ENCODE measurements at places on chromosomes 16 and 17. TPM values are rescaled to one million over a fixed set of nuclear protein-coding genes. Genes with fewer than 3 reads are reported as not detected.

Gene KRT13
- total RNA-seq: not detected

Gene RUNDC3A
- total RNA-seq: 282 TPM

Gene TSPOAP1
- total RNA-seq: 39.7 TPM

Gene RANBP10
- total RNA-seq: 32.0 TPM

Gene DVL2
- 79.1 TPM for total RNA-seq

Gene TP53TG3
- not detected for total RNA-seq

Gene GUCY2D
- not detected for total RNA-seq

Gene OR1A1
- total RNA-seq: not detected

Gene TBC1D24
- total RNA-seq: 58.4 TPM

Gene CIBAR2
- total RNA-seq: not detected

Gene TBC1D3G
- not detected for total RNA-seq

Gene TXNDC11
- total RNA-seq: 18.4 TPM

Gene IRF8
- 1.0 TPM for total RNA-seq

Gene RAB26
- 292 TPM for total RNA-seq

Gene ADAT1
- 80.1 TPM for total RNA-seq

Gene OTOA
- total RNA-seq: not detected
